ENCODE measurements at places on chromosomes 12 and 14.

DNA sequence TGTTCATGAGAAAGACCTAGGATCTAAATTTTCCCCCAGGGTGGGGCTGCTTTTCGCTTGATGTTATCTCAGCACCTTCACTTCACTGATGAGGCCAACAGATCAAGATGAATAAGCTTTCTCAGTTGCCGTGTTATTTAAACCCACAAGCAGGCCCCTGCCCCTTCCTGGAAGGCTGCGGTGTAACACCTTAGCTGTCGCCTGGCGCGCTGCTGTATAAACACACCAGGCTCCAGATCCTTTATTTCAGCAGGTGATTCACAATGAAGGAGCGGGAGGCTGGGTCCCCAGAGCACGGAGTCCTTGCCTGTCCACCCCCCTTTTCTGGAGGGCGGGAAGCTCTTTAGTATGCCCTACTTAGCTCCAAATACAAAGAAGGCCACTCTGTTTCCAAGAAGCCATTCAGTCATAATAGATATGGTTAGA lies 515.4 kb downstream of the FUT8 start:
- peak; percentile 91 for DNase-seq

GRCh38 chr14:92846162-92846897 lies 52.2 kb downstream of the GOLGA5 start:
- peak; percentile 66 for DNase-seq

DNA sequence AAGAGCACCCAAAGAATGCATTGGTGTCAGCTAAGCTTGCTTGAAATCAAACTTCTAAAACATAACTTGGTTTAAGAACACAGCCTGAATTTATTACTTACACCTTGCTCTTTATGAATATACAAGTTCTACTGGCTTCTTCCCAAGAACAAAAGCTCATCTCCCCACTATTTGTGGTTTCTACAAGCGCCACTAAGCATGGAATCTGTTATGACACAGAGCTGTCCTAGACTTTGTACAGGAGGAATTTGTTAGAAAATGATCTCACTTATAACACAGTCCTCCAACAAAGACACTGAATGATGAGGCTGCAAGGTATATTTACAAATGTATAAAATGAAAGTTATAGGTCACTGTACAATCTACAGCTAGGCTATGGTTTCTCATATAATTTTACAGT lies 452.1 kb downstream of the BCAT1 start:
- DNase-seq, result no peak

DNA sequence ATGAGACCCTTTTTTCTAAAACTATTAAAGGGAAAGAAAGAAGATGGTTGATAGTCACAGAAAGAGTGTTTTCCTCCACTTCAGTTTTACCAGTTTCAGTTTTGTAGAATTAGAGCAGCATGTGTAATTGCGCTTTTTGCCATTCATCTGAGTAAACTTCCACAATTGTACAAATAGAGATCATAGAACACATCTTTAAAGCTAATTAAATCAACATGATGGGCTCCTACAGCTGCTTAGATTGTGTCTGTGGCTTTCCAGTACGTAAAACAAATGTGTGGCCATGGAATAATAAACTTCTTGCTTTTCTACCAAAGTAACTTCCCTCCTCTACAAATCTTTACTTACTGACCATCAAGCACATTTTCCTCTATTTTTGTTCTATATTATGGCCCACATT lies 84.2 kb upstream of the LRIG3 start:
- DNase-seq, result no peak

GRCh38 chr12:57347284-57347683 lies 83.6 kb downstream of the R3HDM2 start:
- DNase-seq, result no peak

- DNase-seq, result no peak
These were observed 380.6 kb upstream of the DCN start for GRCh38 chr12:91563011-91563765.

- DNase-seq, result no peak
These were observed 27.6 kb downstream of the TC2N start for GRCh38 chr14:91839749-91840148.

DNA sequence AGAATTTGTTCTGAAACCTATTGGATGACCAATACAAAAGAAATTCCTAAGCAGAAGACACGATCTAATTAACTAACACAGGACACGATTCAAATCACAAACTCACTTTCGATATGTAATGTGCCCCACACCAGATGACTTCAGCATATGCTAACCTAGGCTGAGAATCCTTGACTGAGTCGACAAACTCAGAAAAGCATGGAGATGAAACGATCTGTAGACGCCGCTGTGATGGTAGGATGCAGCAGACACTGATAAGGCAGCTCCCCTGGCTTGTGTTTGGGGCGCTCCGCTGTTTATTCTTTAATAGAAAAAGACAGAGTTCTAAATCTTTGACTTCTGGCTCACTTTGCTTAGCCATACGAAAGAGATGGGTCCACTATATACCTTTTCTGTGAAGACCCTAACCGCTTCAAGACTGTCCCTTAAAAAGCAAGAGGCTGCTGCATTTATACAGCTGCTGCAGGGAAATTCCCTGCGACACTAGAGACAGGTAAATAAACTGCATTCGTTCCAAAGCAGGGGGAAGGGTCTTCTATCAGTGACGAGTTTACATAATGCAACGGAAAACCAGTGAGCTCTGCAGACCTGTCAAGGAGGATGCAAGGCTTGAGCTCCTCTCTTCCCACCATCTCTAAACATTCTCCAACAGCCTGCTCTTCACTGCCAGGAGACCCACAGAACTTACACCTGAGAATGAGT lies 929 bp downstream of the CHD8 start:
- DNase-seq, result peak; percentile 40

- peak; percentile 74 for DNase-seq
These were observed 96.5 kb downstream of the DUSP16 start for GRCh38 chr12:12466157-12466556.

- DNase-seq, result no peak
These were observed 2.4 kb downstream of the AMN start for GRCh38 chr14:102924632-102925588.

GRCh38 chr12:26499979-26500640 lies 304.7 kb downstream of the SSPN start:
- no peak for DNase-seq

DNA sequence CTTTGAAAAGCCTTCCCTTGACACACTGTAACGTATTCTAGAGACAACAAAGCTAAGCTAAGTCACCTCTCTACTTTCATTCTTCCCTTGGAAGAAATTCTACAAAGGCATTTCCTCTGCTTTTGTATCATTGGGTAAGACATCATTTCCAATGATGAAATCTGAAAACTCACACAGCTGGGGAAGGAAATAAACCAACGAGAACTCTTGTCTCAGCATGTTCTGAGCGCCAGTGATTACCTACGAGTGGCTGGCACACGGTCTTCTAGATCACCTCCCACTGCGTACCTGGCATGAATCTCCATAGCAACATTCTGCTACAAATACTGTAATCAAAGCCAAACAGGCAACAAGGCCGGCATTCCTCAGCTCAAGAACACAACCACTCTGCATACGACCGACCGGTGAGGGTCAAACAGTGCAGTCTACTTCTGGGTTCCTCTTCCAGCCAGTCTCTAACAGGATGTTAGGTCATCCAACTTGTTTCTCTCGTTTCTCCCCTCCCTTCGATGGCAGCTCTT lies 7.6 kb downstream of the VPS37B start:
- DNase-seq, result peak; percentile 69

DNA sequence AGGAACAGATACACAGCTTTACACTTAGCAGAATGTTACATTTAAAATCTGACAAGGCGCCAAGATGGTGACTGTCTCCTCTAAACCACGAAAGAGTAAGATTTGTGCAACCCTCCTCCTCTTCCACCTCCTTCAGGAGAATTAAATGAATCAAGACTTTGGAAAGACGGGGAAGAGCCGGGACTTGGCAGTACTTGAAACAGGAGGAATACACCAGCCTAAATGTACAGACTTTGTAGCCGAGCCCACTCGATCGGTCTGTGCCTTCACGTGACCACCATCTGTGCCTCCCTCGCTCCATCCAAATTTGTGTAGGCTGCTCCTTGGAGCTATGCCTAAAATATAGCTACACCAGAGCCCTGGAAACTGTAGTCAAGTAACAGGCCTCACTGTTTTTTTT lies 38.3 kb downstream of the SSPN start:
- no peak for DNase-seq

DNA sequence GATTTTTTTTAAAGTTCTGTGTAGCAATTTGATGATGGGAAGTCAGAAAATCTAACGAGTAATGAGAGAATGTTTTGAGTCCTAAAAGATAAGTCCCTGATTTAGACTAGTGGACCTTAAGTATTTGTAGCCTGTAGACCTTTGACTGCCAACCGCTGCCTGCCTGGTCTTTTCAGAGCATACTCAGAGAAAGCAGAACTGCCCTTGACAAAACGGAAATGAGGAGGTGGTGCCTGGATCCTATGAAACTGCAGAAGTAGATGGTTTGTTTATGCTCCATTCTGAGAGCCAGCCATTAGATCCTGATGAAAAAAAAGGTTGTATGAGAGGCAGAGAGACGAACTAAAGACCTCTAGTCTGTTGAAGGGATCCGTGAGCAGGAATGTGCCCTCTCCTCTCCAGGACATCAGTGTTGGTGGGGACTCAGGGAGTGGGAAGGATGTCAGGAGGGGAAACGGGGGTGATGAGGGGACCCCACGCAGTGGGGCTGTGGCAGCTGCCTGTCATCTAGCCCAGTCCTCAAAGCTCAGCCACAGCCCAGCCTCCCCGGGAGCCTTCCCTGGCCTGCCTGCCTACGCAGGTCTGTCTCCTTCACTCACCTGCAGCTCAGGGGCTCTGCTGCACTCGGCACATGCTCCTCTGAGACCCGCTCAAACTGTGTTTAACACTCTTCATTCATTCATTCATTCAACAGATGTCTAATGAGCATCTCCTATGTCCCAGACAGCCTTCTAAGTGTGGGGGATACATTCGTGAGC lies 447.5 kb downstream of the AACS start:
- no peak for DNase-seq

DNA sequence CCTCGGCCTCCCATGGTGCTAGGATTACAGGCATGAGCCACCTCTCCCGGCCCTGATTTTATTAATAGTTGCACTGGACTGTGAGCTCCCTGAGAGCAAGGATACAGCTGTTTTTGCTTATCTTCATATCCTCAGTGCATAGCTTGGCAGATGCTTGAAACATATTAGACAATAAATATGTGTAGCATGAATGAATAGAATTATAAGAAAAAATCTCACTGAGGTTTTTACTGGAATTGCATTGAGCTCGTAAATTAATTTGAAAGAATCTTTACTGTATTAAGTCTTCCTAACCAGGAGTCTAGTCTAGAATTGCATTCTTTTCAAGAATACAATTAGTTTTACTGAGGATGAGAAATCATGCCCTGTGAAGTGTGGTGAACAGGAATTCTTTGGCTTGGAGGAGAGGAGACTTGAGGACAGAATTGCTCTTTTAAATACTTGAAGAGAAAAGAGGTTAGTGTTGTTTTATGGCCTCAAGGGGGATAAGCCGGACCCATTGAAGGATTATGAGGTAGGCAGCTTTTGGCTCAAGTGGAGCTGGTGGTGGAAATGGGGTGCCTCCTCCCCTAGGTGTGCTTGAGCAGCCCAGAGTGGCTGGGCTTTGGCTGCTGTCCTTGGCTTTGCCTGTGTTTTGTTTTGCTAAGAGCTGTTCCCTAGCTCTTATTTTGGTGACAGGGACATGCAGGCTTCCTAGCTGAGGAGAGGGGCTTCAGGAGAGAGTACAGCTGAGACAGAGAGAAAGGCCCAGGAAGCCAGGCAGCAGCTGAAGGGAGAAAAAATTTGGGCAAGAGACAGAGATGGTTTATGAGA lies 34.0 kb downstream of the PLEKHD1 start:
- DNase-seq, result no peak

GRCh38 chr14:97873291-97873690 lies 1076.1 kb downstream of the VRK1 start:
- no peak for DNase-seq

DNA sequence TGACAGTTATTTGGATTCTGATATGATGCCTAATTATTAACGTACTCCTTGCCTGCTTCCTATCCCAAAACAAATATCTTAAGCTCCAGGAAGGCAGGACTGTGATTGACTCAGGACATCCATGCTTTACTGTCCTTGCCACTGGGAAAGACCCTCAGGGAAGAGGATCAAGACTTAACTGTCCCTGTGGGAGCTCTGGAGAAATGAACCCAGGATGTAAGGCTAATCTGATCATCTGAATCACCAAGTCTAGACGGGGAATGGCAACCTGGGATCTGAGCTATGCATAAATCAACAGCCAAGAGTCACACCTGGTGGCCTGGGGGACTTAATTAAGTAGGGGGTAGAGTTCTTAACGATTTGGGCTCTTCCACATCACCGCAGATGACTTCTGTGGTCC lies 153.2 kb upstream of the BCL2L14 start:
- DNase-seq, result no peak

GRCh38 chr12:18983854-18984253 lies 145.7 kb upstream of the PLEKHA5 start:
- no peak for DNase-seq
